ENCODE measurements at places on chromosomes 2 and 18.

DNA sequence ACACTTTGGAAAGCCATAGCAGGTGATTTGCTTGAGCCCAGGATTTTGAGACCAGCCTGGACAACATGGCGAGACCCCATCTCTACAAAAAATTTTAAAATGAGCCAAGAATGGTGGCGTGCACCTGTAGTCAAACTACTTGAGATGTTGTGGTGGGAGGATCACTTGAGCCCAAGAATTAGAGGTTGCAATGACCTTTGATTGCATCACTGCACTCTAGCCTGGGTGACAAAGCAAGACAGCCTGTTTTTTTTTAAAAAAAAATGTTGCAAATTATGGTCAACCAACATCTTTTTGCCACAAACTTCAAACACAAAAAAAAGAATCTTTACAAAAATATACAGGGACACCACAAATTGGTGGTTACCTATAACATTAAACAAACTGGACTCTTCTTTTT lies 40.3 kb downstream of the MEX3C start:
- H3K27me3 ChIP-seq: no peaks in the 10 kb centered on the region
- H3K4me1 ChIP-seq: no peaks in the 10 kb centered on the region
- no peak overlapping the region for H3K4me3 ChIP-seq
- DNase-seq: no peak
- H3K36me3 ChIP-seq: no peaks in the 10 kb centered on the region
- no peak overlapping the region for H3K27ac ChIP-seq

- no peaks in the 10 kb centered on the region for H3K27me3 ChIP-seq
- H3K27ac ChIP-seq: no peak overlapping the region
- H3K4me3 ChIP-seq: no peak overlapping the region
- DNase-seq: no peak
- H3K4me1 ChIP-seq: no peaks in the 10 kb centered on the region
- no peaks in the 10 kb centered on the region for H3K36me3 ChIP-seq
Measured at GRCh38 chr2:119338826-119339561, 27.6 kb downstream of the C2orf76 start.

- DNase-seq: no peak
- H3K36me3 ChIP-seq: no peaks in the 10 kb centered on the region
- no peaks in the 10 kb centered on the region for H3K4me1 ChIP-seq
- H3K27ac ChIP-seq: no peak overlapping the region
Measured at GRCh38 chr18:6807515-6808257, 78.2 kb downstream of the ARHGAP28 start.

- no peak overlapping the region for H3K27ac ChIP-seq
- no peak overlapping the region for H3K4me3 ChIP-seq
- no peaks in the 10 kb centered on the region for H3K27me3 ChIP-seq
- DNase-seq: no peak
- no peaks in the 10 kb centered on the region for H3K36me3 ChIP-seq
Measured at GRCh38 chr2:124884315-124884714, 859.2 kb downstream of the CNTNAP5 start.

DNA sequence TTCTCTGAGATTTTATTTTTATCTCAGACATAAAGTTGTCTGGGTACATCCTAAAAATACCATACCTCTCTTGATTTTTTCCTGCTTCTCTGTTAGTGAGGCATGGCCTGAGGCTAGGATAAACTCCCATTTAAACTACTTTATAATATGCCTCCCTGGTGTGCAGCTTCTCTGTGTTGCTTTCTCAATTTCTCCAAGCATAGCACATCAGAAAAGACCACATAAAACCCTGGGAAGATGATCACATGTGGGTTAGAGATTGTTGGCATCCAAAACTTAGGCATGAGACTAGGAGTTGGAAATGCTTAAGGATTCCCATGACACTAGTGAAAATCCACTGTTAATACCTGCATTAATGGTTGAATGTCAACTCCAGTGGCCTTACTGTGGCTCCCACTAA lies 254.6 kb downstream of the RND3 start:
- no peak for DNase-seq
- H3K36me3 ChIP-seq: no peaks in the 10 kb centered on the region
- H3K4me3 ChIP-seq: no peak overlapping the region
- H3K27me3 ChIP-seq: no peaks in the 10 kb centered on the region
- no peaks in the 10 kb centered on the region for H3K4me1 ChIP-seq

DNA sequence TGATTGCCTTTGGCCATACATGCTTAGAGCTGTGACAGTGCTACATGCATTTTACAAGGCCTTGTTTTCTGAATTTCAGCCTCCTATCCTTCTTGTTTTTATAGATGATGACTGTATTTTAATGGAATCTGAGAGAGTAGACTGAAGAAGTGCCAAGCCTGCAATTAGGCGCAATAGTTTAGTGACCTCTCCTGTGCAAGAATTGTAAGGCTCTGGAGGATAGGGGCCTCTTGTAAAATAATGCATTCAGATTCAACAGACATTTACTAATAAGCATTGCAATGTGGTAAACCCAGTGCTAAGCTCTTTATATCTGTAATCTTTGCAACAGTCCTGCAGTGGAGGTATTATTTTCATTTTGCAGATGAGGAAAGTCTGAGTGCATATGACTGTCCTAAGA lies 105.5 kb downstream of the TDRD15 start:
- DNase-seq: no peak
- no peaks in the 10 kb centered on the region for H3K4me1 ChIP-seq
- H3K36me3 ChIP-seq: no peaks in the 10 kb centered on the region
- no peaks in the 10 kb centered on the region for H3K27me3 ChIP-seq
- H3K27ac ChIP-seq: no peak overlapping the region

DNA sequence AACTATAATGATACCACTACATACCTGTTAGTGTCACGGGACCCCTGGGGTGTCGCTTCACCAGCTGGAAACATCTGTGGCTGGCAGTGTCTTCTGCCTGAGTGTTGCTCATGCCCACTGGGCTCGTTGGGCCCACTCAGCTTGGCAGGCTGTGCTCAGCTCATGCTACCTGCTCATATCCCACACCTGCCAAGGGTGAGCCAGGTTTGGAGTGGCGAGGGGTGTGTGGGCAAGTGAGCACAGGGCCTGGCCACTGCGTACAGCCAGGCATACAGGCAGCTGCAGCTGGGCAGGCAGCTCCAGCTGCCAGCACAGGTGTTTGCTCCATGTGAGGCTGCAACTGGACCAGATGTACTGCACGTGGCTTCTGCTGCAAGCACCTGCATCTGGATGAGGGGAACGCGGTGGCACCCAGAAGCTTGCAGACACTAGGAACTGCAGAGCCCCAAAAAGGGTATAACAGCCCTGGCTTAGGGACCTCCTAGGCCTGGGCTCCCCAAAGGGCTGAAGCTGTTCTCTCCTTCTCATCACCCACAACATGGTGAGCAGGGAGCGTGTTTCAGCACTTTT lies 70.1 kb downstream of the SUCLG1 start:
- H3K36me3 ChIP-seq: no peaks in the 10 kb centered on the region
- no peak overlapping the region for H3K27ac ChIP-seq
- no peaks in the 10 kb centered on the region for H3K27me3 ChIP-seq
- H3K4me1 ChIP-seq: no peaks in the 10 kb centered on the region
- no peak overlapping the region for H3K4me3 ChIP-seq
- DNase-seq: no peak

All from breast epithelium (tissue), 4 donors.